Tongue (tissue), 3 donors: ENCODE measurements at places on chromosomes 12 and 14. TPM values are rescaled to one million over a fixed set of nuclear protein-coding genes. Genes with fewer than 3 reads are reported as not detected.
A peak's percentile ranks its signal among the peaks of the same experiment; 100 is the strongest.

DNA sequence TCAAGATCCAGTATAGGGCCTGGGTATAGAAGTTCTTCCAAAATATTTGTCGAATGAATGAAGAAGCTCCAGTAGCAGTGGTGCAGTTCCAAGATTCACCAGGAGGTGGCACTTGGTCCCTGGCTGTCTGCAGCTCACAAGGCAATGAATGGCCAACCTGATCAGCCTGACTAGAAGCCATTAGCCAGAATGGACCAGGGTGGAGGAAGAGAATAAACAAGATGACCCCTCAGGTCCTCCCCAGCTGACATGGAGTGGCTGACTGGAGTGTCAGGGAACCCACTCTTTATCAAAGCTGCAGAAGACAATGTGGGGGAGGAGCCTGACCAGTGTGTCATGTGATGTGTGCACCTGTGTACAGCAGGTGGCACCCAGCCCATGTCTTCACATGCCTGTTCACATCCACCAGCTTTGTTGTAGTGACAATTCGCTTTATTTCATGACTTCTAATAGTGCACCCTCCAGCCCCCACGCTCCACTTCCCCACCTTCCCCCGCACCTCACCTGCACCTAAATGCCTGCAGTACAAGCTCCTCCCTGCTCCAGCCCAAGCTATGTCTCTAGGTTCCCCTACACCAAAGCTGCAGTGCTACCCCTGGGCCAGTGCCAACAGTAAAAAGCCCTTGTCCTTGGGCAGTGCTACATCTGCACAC is 3.0 kb downstream of the LTBP2 start:
- peak; percentile 92 for DNase-seq

GRCh38 chr14:63387711-63388110 is 69.0 kb upstream of the GPHB5 start:
- no peak for DNase-seq

Gene SNX6
- 157 TPM for total RNA-seq

Gene FGF6
- 50.7 TPM for total RNA-seq

GRCh38 chr12:105218434-105218833 is 17.5 kb downstream of the APPL2 start:
- peak; percentile 27 for DNase-seq
